Stimulated activated CD4-positive, alpha-beta T cell treated with anti-CD3 and anti-CD28 coated beads, Interleukin-2, amount 100 ng/mL, for 24 hours (primary cell): ENCODE measurements at places on chromosomes 12 and 14.

DNA sequence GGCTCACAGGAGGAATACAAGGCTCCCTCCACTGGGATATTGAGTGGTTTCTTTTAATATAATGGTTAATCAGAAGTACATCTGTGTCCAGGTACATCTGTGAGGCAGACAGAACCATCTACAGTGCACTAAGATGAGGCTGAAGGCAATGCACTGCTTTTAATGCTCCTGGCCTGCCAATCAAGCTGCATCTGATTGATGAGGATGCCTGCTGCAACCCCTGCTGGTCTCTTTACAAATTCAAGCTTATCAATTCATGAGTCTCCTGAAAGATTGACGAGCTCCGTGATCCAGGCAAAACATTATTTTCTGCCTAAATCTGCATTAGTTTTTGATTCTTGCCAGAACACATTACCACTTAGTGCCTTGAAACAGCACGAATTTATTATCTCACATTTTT, 1139.1 kb downstream of the AACS start:
- no peak for DNase-seq

DNA sequence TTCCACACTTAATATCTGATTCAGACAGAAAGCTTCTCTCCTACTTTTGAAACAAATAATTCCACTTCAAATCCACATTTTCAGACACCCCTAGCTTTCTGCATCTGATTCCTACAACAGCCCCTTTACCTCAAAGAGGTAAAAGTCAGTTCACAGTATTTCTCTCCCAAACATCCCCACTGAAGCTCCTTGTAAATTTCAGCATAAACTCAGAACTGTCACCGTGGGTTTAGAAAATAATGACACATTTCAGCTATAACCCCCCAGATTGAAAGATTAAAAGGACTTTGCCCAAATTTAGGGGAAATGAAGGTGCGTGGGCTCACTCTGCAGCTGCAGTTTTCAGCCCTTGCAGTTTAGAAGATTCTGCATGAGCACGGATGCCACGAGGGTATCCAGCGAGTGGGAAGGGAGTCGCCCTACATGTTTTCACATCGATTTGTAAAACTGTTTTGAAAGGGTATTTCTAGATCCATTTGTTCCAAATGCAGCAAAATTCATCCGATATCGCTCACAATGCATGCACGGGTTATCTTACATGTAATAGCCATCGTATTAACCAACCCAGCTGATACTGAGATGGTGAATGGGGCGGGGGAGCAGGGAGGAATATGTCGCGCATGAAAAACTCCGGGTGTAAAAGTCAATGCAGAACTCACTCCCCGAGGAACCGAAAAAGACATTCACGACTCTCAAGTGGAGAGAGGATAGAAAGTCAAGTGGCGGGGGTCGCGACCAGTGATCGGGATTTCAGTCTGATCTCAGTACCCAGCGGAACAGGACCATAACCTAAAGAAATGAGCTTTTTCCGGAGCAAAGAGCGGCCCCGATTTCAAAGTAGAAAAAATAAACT, 5.0 kb upstream of the CCND2 start:
- peak; percentile 62 for DNase-seq

GRCh38 chr12:44875954-44876543, at the start of gene NELL2:
Gene NELL2, minus strand, starts transcription at chr12:44876315. Its CDS starts 446 bp downstream, at chr12:44875869.
- DNase-seq, result peak; percentile 74

- peak; percentile 53 for DNase-seq
Observed at GRCh38 chr12:69052613-69053408, 119.8 kb upstream of the CPM start.

DNA sequence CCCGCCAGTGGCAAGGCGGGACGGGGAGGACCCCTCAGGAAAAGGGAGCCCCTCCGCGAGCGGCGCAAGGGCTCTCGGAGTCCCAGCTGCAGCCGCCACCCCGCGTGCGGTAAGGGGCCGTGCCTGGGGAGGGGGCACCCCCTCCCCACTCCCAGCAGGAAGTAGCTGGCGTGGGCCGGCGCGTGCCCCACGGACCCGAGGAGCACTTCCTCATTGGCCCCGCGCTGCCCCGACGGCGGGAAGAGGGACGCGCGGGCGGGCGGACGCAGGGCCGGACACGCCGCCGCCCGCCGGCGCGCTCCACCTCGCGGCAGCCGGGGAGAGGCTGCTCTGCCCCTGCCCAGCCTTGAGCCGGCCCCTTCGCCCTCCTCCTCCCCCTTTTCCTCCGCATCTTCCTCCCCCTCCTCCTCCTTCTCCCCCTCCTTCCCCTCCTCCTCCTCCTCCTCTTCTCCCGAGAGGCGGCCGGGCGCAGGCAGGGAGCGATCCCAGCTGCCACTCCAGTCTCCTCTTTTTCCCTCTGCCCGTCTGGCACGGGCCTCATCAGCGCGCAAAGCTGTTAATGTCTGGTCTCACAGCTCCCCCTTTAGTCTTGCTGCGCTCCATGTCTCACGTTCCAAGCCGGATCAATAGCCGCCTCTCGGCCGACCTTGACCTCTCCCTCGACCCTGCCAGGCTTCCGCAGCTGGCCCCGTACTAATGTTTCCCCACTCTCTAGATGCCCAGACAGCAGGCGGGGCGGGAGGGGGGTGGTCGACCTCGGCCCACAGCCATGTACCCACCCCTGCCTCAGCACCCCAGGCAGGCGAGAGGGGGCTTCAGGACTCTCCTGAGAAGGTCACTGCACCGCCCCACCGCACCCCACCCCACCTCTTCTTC, 2.6 kb upstream of the BCL11B start:
- DNase-seq, result peak; percentile 62

GRCh38 chr14:98890556-98891340, 381.2 kb downstream of the BCL11B start:
- no peak for DNase-seq

GRCh38 chr14:75368333-75368732, 59.5 kb upstream of the JDP2 start:
- no peak for DNase-seq

- peak; percentile 63 for DNase-seq
Observed at GRCh38 chr12:51269174-51270066, 795 bp downstream of the SMAGP start.

- no peak for DNase-seq
Observed at GRCh38 chr12:18496156-18496555, 234.8 kb downstream of the PIK3C2G start.

- no peak for DNase-seq
Observed at GRCh38 chr12:55845361-55845760, 2.6 kb upstream of the MMP19 start.

- no peak for DNase-seq
Observed at GRCh38 chr12:113456199-113456598, 15.5 kb downstream of the LHX5 start.

DNA sequence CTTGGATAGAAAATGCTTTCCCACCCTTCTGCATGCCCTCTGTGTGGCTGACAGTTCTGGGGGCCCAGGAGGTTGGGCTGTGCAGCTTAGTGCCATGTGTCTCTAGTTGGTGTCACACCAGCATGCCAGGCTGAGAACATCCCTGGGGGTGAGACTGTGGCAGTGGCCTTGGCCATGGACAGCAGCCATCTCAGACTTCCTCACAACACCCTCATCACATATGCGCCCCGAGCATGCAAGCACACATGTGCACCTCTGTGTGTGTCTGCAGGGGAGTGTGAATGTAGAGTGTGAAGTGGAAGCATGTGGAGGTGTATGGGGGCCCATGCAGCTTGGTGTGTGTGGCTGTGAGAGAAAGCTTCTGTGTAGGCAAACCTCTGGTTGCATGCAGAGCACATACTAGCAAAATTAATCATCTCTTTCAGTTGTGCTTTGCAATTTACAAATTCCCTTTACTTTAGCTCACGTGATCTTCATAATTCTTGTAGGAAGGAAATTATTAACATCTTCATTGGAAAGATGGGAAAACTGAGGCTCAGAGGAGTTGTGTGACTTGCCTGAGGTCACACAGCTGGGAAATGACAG, 8.4 kb downstream of the ASIC1 start:
- no peak for DNase-seq

DNA sequence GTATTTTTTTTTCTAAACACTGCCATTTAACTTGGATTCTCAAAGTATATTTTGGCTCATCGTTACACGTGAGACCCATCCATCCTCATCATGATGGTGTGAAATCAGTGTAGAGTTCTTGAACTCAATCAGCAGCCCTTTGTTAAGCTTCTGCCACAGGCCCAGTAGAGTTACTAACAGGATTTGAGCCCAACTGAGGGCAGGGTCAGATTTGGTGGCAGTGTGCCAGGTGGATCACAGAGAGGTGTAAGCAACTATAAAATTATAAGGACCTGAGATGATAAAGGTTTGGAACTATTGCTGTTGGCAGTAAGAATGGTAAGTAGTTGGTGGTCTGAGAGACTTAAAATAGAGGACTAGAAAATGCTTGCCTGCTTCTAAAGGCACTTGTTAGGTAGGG, 72.8 kb downstream of the RASSF8 start:
- no peak for DNase-seq

DNA sequence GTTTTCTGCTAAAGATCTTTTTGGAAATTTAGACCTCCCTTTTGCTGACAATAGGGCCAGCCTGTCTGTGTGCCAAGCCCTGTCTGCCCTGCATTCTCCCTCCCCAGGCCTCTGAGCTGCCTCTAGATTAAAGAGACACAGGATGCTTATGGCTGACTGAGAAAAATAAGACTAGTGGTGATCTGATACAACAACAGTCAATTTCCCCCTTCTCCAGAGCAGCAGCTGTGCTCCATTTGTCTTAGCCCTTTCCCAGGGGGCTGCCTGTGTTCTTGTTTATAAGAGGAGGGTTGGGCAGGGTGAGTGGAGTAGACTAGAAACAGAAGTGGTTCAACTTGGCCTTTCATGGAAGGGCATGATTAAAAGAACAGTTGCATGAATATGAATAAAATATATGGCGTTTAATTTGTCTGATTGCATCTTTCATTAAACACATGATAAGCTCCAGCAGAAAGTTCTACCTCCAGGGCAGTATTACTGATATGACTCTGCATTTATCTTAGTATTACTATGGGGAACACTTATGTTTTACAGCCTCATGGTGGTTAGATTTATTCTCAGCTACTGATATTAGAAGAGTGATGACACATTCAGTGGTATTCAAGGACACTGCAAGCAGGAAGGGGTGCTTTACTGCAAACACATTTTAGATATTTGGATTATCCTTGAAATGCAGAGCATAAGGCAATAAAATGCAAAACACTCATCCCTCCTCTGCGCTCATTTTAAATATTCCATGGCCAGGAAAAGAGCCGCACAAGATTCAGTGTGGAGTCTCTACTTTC, 150.2 kb upstream of the CLEC14A start:
- no peak for DNase-seq

- DNase-seq, result no peak
Observed at GRCh38 chr12:98154850-98155249, 360.5 kb upstream of the TMPO start.

DNA sequence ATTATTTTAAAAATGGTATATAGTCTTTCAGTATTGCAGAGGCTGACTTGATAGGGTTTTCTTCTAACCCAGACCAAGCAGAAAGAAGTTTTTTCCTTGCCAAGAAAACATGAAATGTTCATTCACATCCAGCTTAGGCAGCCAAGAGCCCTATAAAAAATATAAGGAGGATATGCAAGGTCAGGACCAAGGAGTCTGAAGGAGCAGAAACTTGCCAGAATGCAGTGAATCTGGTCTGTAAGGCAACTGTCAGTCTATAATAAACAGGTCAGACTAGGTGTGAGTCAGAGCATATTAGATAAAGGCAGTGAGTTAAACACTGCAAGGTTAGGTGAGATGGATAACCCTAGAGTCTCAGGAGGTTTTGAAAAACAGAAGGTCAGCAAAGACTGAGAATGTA, 645.5 kb downstream of the C12orf50 start:
- no peak for DNase-seq

DNA sequence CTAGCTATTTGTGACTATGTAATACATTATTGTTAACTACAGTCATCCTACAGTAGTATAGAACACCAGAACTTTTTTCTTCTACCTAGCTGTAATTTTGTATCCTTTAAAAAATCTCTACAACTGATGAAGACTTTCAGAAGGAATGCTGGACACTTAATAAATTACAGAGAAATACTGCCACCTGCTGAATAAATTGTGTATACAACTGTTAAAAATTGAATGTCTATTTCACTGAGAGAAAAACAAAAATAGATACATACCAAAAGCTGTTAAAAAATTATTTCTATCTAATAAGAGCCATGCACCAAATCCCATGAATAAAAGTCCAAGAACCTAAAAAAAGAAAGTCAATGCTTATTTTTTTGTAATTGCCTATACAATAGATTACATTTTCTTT, 6.6 kb downstream of the TSPAN19 start:
- DNase-seq, result no peak

GRCh38 chr12:11777451-11777850, 128.0 kb downstream of the ETV6 start:
- no peak for DNase-seq

DNA sequence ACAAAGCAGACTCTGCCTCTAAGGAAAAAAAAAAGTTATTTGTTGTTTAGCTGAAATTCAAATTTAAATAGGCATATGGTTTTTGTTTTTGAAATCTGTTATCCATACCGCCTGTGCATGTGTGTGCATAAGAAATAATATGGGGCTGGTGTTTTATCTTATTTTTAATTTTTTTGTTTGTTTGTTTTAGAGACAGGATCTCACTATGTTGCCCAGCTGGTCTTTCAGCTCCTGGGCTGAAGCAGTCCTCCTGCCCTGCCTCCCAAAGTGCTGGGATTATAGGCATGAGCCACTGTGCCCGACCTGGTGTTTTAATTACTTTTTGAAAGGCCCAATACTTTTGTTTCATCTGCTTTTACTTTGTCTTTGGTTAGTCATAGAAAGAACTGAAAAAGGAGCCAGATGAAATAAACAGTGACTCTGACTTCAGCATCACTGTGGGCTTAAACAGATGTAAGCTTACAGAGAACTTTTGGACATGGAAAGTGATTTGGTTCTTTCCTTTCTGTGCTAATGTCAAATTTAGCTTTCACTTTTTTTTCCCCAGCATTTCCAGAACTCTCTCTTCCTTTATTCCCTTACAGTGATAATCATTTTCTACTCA, 37.2 kb downstream of the SUPT16H start:
- no peak for DNase-seq

- no peak for DNase-seq
Observed at GRCh38 chr12:98470469-98471082, 44.8 kb upstream of the TMPO start.

DNA sequence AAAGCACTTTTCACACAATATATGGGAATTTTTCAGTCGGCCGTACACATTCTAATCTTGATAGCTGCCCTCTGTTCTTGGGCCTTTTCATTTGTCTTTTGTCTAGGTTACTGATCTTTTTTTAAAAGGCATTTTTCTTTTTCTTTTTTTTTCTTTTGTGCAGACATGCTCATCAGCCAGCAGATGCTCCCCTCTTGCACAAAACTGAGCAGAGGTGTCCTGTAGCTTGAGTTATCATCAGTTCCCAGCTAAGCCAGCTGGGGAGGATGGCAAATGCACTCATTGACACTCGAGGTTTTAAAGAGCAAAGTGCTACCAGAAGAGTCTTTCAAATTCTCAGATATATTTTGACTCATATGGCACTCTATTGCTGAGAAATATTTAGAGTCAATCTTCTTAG, 913.9 kb upstream of the SEL1L start:
- DNase-seq, result no peak

- no peak for DNase-seq
Observed at GRCh38 chr12:14310866-14311265, 54.6 kb upstream of the ATF7IP start.

DNA sequence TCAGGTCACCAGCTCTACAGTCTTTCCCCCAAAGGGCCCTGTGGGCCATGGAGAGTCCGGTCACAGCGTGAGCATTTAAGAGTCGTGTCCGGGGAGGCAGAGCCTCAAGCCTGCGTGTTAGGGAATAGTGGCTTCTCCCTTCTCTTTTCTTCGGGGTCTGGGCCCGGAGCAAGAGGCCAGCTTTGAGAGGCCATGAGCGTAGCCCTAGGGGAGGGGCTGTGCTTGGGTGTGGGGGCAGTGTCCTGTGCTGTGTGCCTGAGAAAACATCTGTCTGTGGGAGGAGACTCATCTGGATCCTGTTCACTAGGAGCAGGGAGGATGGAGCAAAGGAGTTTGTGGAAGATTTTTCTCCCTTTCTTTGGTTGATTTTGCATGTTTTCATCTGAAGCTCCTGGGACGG, 5.3 kb downstream of the LRP1-AS start:
- no peak for DNase-seq
